Effector CD8-positive, alpha-beta T cell (primary cell): ENCODE measurements at places on chromosomes 12 and 14.

- DNase-seq: no peak
Measured at GRCh38 chr12:79775355-79776027, 84.7 kb upstream of the PAWR start.

DNA sequence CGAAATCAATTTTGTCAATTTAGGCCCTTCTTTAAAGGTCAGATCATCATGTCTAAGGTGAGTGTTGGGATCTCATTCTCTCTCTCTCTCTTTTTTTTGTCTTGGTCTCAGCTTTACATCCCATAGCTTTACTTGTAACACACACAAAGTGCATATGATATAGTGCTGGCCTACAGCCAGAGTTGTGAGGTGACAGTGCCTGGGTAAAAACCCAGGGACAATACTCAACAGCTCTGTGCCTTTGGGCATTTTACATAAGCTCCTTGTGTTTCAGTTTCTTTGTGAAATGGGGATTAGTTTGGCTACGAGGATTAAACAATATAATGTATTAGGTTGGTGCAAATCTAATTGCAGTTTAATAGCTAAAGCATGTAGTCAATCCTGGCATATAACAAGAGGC, 40.2 kb downstream of the GRIP1 start:
- DNase-seq: no peak

- no peak for DNase-seq
Measured at GRCh38 chr14:75259510-75259855, 19.1 kb upstream of the FOS start.

- no peak for DNase-seq
Measured at GRCh38 chr14:93961620-93962019, 14.8 kb downstream of the ASB2 start.
